Caudate nucleus (tissue), 63 donors: ENCODE measurements at places on chromosomes 16 and 17.

- DNase-seq, result no peak
These were observed 45.1 kb downstream of the MYH11 start for GRCh38 chr16:15811481-15812400.

- no peak for DNase-seq
These were observed 5.4 kb upstream of the SLC5A2 start for GRCh38 chr16:31477220-31478216.

DNA sequence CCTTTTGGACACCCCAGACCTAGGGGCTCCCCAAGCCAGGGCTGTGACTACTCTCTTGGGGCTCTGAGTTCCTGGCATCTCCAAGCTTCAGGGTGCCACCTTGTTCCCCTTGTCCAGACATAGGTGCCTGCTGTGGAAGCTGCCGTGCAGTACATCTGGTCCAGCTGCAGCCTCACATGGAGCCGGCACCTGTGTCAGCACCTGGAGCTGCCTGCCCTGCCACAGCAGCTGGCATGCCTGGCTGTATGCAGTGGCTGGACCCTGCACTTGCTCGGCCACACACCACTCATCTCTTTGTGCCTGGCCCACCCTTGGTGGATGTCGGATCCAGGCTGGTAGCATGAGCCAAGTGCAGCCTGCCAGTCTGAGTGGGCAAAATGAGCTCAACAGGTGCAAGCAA lies 775.8 kb downstream of the CDH11 start:
- no peak for DNase-seq

- DNase-seq, result no peak
These were observed 53.4 kb downstream of the ABCC12 start for GRCh38 chr16:48102083-48103008.

GRCh38 chr17:3985846-3986245 lies 21.6 kb upstream of the ATP2A3 start:
- DNase-seq, result no peak

GRCh38 chr16:64475627-64476351 lies 646.1 kb downstream of the CDH11 start:
- no peak for DNase-seq

DNA sequence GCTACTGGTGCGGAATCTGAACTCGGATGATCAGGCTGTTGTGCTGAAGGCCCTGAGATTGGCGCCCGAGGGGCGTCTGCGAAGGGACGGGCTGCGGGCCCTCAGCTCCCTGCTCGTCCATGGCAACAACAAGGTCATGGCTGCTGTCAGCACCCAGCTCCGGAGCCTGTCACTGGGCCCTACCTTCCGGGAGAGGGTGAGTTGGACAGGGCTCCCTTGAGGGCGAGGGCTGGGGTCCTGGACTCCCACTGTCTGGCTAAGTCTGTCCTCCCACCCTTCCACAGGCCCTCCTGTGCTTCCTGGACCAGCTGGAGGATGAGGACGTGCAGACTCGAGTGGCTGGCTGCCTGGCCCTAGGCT lies 16.7 kb upstream of the CTCF start:
- no peak for DNase-seq

DNA sequence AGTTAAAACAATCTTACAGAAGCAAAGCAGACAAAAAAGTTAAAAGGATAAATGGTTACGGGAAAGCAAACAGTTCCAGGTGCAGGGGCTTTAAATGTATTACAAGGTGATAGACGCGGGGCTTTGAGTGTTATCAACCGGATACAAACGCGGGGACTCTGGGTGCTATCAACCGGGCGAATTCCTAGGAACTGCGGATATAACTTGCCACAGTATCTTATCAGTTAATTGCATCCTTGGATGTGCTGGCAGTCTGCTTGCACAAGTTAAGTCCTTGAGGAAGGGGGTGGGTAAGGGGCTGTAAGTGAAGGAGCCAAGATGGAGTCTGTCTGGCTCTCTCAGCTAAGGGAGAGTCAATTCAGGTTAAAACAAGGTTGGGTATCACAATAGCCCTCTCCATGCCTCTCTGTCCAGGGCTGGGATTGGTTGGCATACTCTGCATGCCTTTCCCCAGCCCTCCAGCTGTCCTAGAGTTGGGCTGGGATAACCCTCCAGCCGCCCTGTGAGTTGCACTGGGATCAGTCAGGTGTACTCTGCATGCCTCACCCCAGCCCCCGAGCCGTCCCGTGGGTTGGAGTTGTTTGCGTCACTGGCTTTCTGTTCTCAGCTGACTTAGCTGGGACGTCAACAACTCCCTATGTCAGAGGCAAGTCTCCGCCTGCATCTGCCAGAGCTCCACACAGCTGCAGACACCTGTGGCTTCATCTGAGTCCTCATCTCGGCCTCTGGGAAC lies 40.9 kb downstream of the TMEM235 start:
- no peak for DNase-seq

DNA sequence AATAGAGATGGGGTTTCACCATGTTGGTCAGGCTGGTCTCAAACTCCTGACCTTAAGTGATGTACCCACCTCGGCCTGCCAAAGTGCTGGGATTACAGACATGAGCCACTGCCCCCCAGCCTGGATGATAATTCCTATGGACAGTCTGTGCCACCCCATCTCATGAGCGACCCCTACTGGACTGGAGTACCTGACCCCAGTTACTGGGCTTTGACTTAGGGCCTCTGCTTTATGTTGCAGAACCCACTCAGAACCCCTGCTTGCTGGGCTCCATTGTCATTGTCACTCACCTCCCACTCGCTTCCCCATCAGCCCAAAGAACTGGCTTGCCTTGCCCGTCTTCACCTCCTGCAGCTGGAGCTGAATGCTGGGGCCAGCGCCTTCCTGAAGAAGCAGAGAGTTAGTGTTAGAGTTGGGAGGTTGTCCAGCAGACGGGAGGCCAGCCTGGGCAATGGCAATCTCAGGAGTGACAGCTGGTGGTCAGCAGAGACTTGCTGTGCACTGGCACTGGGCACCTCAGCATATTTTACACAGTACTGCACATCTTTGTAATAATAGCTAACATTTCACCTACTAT lies 4.0 kb downstream of the TAC4 start:
- no peak for DNase-seq

- DNase-seq, result no peak
These were observed 303.1 kb downstream of the CBLN1 start for GRCh38 chr16:48978501-48978900.

DNA sequence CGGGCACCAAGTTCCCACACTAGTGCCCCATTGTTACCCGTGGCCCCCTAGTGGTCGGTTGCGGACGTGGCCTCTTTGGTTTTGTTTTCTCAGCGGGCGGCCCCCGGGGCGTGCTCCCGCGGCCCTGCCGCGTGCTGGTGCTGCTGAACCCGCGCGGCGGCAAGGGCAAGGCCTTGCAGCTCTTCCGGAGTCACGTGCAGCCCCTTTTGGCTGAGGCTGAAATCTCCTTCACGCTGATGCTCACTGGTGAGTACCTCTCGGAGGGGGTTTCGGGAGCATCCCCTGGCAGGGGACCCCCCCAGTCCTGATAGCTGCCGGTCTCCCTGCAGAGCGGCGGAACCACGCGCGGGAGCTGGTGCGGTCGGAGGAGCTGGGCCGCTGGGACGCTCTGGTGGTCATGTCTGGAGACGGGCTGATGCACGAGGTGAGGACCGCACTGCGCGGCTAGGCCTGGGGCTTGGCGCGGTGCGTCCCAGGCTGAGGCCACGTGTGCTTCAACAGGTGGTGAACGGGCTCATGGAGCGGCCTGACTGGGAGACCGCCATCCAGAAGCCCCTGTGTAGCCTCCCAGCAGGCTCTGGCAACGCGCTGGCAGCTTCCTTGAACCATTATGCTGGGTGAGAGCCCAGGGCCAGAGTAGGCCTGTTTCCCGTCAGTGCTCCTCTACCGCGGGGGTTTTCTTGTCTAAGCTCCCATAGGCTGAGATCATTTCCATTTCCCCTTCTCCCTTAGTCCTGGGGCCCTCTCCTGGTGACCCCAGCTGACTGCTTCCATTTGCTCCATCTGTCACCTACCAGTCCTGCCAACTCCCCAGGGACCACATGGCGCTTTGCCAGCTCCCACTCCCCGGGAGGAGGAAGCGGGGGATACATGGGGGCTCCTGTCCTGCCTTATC lies 1.7 kb downstream of the SPHK1 start:
- DNase-seq, result no peak

- DNase-seq, result peak; percentile 55
These were observed 133.3 kb upstream of the CIBAR2 start for GRCh38 chr16:85245307-85246172.

GRCh38 chr16:17555176-17555575 lies 84.4 kb upstream of the XYLT1 start:
- no peak for DNase-seq

- DNase-seq, result peak; percentile 57
These were observed 7.2 kb downstream of the PDK2 start for GRCh38 chr17:50102164-50102991.

GRCh38 chr16:48409839-48410632 lies 24.8 kb upstream of the SIAH1 start:
- DNase-seq, result no peak

DNA sequence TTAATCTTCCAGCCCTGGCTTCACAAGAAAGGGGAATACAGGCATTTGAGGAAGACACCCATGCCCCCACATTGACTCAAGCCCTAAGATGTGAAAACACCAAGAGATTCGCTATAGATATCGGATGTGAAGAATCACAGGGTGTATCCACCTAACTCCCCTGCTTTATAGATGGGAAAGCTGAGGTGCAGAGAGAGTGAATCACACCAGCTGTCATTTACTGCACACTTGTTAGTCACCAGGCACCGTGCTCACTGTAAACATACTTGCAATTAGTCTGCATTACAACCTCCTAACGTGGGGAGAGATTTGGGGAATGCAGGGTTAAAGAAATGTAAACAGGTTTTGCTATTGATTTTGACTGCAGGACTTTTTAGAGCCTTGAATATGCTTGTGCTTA lies 325.5 kb downstream of the C16orf95 start:
- DNase-seq, result no peak

DNA sequence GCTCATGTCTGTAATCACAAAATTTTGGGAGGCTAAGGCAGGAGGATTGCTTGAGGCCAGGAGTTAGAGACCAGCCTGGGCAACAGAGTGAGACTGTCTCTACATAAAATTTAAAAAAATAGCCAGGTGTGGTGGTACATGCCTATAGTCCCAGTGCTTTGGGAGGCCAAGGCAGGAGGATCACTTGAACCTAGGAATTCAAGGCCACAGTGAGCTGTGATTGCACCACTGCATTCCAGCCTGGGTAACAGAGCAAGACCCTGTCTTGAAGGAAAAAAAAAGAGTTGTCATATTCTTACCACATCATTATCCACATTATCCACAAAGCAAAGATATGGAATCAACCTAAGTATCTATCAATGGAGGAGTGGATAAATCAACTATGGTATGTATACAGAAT lies 21.0 kb upstream of the MAPK3 start:
- DNase-seq, result no peak

- no peak for DNase-seq
These were observed 23.2 kb downstream of the ZNF213 start for GRCh38 chr16:3158026-3158509.

DNA sequence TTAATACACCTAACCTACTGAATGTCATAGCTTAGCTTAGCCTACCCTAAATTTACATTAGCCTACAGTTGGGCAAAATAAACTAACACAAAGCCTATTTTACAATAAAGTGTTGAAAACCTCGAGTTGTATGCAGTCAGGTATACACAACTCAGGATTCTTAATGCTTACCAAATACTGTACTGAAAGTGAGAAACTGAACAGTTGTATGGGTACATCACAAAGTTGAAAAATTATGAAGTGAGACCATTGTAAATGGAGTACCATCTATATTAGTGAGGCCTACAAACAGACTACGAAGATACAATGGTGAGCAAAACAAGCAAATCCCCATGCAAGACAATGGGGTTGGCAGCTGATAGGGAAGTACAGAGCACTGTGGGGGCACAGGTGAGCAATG lies 79.7 kb downstream of the VAT1L start:
- DNase-seq, result no peak

DNA sequence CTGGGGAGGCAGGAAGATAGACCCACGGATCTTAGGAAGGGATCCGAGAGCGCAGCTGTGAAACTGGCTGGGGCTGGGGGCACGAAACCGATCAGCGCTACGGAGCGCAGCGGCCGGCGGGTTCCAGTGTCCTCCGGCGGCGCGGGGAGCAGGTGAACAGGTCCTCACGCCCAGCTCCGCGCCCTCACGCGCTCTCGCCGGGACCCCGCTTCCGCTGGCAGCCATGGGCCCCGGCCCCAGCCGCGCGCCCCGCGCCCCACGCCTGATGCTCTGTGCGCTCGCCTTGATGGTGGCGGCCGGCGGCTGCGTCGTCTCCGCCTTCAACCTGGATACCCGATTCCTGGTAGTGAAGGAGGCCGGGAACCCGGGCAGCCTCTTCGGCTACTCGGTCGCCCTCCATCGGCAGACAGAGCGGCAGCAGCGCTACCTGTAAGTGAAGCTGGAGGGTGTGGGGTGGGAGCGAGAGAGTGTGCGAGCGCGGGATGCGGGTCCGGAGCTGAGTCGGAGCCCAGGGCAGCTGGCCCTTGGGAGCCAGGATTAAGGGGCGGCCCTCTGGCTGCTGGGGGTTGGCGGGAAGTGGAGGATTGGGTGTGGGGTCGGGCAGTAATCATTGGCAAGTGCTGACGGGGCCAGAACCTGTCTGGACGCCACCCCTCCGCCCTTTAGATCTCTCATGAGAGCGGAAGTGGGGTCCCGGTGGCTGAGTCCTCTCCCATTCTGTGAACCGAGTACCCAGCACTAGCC lies 479 bp downstream of the ITGA3 start:
- DNase-seq, result peak; percentile 64

- no peak for DNase-seq
These were observed 810.3 kb upstream of the CDH8 start for GRCh38 chr16:62846399-62847057.

DNA sequence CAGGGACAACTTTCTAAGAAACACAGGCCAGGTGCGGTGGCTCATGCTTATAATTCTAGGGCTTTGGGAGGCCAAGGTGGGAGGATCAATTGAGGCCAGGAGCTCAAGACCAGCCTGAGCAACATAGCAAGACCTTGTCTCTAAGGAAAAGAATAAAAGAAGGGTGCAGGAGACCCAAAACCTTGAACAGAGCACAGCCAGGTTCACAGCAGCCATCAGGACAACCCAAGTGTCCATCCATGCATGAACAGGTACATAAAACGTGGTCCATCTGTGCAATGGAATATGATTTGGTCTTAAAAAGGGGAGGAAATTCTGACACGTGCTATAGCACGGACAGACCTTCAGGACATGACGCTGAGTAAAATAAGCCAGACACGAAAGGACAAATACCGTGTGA lies 91.0 kb downstream of the PGS1 start:
- no peak for DNase-seq

DNA sequence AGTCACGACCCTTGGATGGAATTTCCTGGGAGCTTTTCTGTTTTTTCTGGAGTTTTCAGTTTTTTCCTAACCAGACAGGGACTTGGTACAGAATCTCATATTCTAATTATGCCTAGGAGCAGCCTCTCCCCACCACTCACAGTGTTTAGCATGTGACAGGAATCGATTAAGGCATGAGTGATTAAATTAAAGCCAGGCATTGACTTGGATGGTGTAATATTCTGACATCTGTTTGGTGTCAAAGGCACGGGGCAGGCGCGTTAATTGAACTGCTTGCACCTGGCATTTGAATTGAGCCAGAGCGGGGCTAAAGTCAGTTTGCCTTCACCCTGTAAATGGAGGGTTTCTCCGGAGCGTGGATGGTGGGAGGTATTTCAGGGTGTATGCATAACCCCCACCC lies 11.9 kb downstream of the MAPT start:
- DNase-seq, result no peak

GRCh38 chr16:56844056-56844455 lies 21.0 kb upstream of the SLC12A3 start:
- no peak for DNase-seq

GRCh38 chr17:71966055-71966454 lies 154.8 kb upstream of the SOX9 start:
- no peak for DNase-seq

GRCh38 chr17:21012736-21013135 lies 30.1 kb downstream of the USP22 start:
- DNase-seq, result no peak
